ENCODE measurements at places on chromosomes 16 and 17. TPM values are rescaled to one million over a fixed set of nuclear protein-coding genes. Genes with fewer than 3 reads are reported as not detected.

MT4 gene
- not detected for polyA plus RNA-seq

RAB37 gene
- 2.7 TPM for polyA plus RNA-seq

KREMEN2 gene
- polyA plus RNA-seq: not detected

NEUROD2 gene
- not detected for polyA plus RNA-seq

CSH1 gene
- polyA plus RNA-seq: not detected

PLLP gene
- 10.6 TPM for polyA plus RNA-seq

SLC16A11 gene
- polyA plus RNA-seq: 0.78 TPM

MT1E gene
- 31.9 TPM for polyA plus RNA-seq

GCGR gene
- not detected for polyA plus RNA-seq

VAT1L gene
- 0.19 TPM for polyA plus RNA-seq

KRTAP2-3 gene
- polyA plus RNA-seq: not detected

Measured in heart right ventricle (tissue), 16 donors.